ENCODE measurements at places on chromosomes 11 and 22.

GRCh38 chr11:102591160-102591718 is 33.9 kb downstream of the MMP20 start:
- DNase-seq = no peak

DNA sequence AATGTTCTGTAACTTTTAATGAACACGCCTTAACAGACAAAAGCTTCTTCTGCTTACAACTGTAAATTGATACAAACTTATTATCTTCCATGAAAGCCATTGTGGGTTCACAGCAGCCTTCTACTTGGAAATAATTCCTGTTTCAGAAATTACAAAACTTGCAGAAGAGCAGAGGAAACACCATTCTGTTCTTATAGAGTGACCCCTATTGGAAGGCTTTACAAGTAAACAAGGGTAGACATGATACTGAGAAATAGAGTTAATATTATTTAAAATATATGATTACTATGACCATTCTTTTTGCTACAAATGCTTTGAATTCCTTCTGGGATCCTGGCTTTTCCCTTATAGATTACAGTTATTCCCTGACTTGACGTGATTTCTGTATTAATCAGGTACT is 32.4 kb upstream of the KCNA4 start:
- no peak for DNase-seq

- DNase-seq = no peak
Observed at GRCh38 chr22:45254388-45254787, 13.7 kb upstream of the KIAA0930 start.

GRCh38 chr11:80505771-80506170 is 1064.9 kb upstream of the TENM4 start:
- no peak for DNase-seq

GRCh38 chr11:64875369-64876228 is 2.8 kb downstream of the EHD1 start:
- no peak for DNase-seq

- DNase-seq = no peak
Observed at GRCh38 chr11:76806131-76806530, 23.0 kb downstream of the TSKU start.

DNA sequence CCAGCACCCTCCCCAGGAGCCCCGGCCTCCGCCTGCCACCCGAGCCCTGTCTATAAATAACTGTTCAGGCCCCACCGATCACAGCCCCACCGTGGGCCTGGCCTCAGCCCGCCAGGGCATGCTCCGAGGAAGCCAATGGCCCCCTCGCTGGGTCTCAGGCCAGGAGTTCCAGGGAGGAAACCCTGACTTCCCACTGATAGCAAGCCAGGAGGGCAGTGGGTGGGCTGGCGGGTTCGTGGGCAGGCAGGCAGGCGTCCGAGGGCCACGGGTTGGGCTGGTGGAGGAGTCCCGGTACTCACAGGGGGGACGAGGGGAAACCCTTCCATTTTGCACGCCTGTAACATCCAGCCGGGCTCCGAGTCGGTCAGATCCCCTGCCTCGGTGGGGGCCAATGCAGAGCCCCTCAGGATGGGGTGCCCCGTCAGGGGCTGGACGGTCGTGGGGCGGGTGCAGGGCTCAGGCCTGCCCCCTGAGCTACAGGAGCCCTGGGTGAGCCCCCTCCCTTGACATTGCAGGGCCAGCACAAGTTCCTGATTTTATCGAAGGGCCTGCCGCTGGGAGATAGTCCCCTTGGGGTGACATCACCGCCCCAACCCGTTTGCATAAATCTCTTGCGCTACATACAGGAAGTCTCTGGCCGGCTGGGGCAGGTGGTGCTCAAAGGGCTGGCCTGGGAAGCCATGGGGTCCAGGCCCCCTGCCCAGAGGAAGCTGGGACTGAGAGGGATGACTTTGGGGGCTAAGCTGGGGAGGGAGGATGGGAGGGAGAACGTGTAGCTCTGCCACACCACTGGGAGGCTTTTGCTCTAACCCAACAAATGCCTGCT is at the start of gene SPI1:
SPI1 (minus strand) TSS at position 538 of the 826 bp plus-strand sequence; CDS start at position 344, 194 bp downstream.
- DNase-seq = no peak

- DNase-seq = no peak
Observed at GRCh38 chr22:35352214-35353111, 28.4 kb upstream of the HMOX1 start.

DNA sequence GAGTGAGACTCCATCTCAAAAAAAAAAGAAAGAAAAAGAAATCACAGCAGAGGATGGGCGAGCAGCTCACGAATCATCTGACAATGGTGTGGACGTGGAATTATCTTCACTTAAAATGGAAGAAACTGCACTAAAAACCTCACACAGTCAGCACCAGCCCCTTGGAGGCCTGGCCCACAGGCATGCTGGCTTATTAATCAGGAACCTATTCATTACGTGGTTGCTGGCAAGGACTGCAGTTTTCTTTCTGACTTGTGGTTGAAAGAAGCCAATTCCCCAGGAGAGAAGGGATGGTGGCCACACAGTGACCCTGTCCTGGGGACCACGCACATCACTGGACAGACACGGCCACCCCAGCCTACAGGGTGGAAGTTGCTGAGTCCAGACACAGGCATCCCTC is 401.1 kb downstream of the CTTN start:
- DNase-seq = no peak

DNA sequence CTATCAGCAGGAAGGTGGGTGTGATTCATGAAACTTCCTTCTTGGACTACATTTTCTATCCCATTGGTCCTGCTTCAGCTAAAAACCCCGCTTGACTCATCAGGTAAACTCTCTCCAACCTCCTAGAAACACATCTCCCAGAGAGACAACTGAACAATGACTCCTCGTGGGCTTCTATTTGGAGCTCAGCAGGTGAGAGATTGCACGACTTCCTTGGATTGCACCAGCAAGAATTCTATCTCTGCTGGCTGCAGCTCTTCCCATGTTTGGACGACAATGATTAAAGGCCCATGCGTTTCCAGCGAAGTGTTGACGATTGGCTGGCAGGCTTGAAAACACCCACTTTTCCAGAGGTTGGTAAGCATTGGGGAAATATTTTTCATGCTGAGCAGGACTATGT is 216.1 kb upstream of the NTM start:
- no peak for DNase-seq

- no peak for DNase-seq
Observed at GRCh38 chr11:40722179-40722795, 737.2 kb downstream of the LRRC4C start.

DNA sequence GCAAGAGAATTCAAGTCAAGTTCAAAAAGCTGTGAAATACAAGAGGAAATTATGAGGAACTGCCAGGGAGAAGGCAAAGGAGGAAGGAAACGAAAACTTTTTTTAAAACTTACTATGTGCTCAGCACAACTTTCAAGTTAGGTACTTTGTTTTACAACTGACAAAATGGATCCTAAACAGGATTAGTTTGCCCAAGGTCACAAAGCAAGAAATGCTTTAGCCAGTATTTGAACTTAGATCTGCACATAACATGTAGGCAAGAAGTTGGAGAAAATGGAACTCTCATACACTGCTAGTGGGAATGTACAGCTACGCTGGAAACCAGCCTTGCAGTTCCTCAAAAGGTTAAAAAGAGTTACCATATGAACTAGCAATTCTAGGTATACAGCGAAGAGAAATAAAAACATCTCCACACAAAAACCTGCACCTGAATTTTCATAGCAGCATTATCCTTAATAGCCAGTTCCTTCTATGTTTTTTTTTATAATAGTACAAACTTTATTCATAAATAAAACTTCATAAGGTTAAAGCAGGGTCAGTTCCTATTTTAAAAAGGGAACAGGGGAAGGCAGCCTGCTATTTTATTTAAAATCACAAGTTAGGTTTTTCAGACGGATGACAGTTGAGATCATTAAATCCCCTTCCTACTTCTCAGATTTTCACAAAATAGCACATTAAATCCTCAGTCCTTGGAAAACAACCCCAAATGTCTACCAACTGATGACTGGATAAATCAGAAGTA is 19.2 kb downstream of the DDX6 start:
- no peak for DNase-seq

GRCh38 chr11:134289789-134290188 is 13.6 kb downstream of the GLB1L3 start:
- DNase-seq = no peak

DNA sequence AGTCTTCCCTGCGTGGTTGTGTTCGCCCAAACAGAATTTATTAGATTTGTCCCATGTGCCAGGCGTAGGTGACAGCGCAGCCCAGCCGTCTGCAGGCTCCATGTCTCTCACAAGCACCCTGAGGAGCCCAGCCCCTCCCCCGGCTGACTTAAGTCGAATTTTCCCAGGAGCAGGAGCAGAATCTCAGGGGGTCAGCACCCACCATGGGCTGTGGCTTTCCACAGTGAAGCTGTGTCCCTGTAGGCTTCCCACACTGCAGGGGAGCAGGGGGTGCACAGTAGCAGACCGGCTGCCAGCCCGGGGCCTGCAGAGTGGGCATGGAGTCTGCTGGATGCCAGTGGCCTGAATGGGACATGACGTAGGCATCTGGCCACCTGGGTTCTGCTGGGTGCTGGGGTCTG is 16.0 kb downstream of the PARVG start:
- no peak for DNase-seq

DNA sequence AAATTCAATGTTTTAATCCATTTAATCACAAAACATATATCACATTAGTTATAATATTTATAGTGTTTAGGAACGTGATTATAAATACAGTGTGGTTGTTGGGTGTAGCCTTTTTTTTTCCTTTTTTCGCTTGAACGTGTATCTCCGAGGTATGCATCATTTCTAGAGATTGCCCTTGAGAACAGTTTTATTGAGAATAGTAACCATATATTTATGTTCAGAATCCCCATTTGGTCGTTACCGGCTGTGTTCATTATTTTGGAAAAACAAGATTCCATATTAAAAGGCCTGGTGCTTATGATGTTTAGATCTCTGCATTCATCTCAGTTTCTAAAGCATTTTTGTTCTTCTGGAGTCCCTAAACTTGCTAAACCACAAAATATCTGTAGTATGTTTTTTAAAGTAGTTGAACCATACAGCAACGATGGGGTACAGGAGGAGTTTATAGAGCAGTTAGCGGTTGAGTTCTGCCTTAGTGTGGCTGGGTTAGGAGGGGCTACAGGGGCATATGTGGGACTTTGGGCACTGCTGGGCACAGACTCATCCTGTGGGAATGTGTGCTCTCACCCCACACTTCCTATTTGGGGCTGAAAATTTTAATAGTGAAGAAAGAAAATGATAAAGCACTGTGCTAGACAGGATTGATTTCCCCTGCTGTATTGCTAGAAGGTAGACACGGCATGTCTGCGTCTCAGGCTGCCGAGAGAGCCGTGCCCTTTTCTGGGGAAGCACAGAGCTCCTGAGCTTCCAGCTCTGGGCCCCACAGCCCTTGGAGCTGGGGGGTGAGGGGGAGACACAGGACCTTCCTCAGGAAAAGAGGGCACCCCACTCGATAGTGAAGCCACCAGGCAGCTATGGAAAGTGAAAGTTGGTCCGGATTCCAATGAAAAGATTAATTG is 81.5 kb upstream of the PPARA start:
- peak; percentile 88 for DNase-seq

DNA sequence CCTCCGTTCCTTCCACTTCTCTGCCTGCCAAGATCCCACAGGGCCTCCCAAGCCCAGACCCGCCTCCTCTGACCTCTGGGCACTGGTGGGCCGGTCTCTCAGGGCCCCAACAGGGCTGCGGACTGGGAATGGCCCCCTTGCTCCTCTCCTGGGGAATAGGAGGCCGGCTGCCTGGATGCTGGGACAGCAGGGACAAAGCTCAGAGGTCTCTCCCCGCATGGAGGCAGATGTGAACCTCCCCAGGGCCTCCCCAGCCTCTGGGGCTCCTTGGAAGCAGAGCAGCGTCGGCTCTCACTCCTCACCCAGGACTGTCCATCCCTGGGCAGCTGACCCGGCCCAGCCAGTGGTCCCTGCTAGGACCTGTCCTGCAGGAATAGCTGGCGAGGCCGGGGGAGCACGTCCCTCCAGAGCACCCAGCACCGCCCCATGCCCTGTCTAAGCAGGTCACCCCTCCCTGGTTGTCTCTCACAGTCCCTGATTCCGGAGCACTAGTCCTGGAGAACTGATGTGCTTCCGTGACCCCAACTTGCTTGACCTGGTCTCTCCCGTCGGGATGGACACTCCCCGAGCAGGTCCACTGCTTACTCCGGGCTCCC is 85.8 kb downstream of the RTL6 start:
- no peak for DNase-seq

DNA sequence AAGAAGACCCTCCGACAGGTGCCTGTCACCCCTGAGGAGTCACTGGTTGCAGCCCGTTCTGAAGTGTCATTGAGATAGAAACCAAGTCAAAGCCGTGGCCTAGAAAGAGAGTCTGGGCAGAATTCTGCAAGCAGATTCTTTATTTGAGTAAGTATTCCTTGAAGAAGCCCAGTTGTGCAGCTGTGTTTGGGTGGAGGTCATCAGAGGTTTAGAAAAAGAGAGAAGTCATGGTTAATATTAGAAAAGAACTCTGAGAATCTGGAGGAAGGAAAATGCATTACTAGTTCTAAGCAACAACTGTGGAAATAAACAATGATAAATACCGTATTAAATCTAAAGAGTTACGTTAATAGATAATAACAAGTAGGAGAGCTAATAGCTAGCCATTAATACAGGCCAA is 118.8 kb upstream of the KIRREL3 start:
- no peak for DNase-seq

- DNase-seq = no peak
Observed at GRCh38 chr11:115696563-115696962, 192.3 kb upstream of the CADM1 start.

DNA sequence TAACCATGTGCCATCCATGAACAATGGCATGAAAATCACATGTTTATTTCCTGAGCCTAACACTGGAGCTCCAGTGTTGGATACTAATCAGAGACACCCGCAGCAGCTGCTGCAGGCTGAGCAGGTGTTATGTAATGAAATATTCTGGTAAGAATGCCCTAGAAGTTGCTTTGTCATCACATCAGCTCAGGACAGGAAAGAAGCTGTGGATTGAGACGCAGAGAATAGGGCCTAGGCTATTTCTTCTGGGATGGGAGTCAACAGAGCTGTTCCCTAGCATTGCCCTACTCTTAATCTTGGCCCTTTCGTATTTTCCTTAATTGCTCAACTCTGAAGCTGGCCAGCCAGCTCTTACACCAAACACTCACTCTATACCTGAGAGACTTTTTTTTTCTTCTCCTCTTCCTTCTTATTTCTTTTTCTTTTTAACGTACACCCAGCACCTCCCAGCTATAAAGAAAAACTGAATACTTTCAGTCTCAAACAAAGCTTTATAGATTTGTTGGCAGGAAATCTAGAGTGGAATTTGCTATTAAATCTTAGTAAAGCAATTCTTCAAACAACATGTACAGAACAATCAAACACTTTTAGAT is 31.9 kb downstream of the RASSF10 start:
- DNase-seq = no peak

GRCh38 chr11:24872651-24873311 is 375.9 kb downstream of the LUZP2 start:
- DNase-seq = no peak

- DNase-seq = no peak
Observed at GRCh38 chr11:28517621-28518020, 409.4 kb downstream of the METTL15 start.

GRCh38 chr11:131888230-131888855 is 517.9 kb downstream of the NTM start:
- DNase-seq = no peak
